ENCODE measurements at places on chromosomes 1 and 21. TPM values are rescaled to one million over a fixed set of nuclear protein-coding genes. Genes with fewer than 3 reads are reported as not detected.

- no peak overlapping the region for H3K27ac ChIP-seq
- no peak for DNase-seq
- no peaks in the 10 kb centered on the region for H3K36me3 ChIP-seq
- peaks cover 24% of the 10 kb centered on the region for H3K4me1 ChIP-seq
These were observed 10.8 kb downstream of the BLACAT1 start for GRCh38 chr1:205444931-205445645.

DNA sequence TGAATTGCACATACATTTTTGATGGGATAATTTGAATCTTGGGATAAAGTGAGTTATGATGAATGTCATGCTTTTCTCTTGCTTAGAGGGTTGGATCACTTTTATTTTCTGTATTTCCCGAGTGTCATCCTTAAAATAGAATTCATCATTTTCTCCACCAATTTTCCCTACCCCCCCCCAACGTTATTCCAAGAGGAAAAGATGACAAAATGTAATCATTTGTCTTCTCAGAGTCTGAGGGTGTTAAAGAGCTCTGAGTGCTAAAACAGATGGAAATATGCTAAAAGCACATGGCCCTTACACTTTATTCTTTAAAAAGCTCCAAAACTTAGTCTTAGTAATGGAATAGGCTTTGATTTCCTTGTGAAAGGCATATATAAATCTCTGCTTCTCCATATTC, 81.4 kb downstream of the CHRM3 start:
- H3K27ac ChIP-seq = no peak overlapping the region
- no peaks in the 10 kb centered on the region for H3K4me1 ChIP-seq
- no peaks in the 10 kb centered on the region for H3K27me3 ChIP-seq
- no peaks in the 10 kb centered on the region for H3K36me3 ChIP-seq
- H3K4me3 ChIP-seq = no peak overlapping the region

The EEIG2 gene
- 9.2 TPM for total RNA-seq

GRCh38 chr1:30425046-30425445, 298.3 kb downstream of the MATN1 start:
- H3K36me3 ChIP-seq = no peaks in the 10 kb centered on the region
- DNase-seq = no peak
- no peak overlapping the region for H3K27ac ChIP-seq
- peaks cover 4% of the 10 kb centered on the region for H3K27me3 ChIP-seq

Measured in CD4-positive, alpha-beta memory T cell (primary cell).